Immature natural killer cell (primary cell): ENCODE measurements at places on chromosomes 6 and 20. TPM values are rescaled to one million over a fixed set of nuclear protein-coding genes. Genes with fewer than 3 reads are reported as not detected.

KCNK5 gene
- polyA plus RNA-seq: not detected

- DNase-seq: no peak
Measured at GRCh38 chr6:34568341-34569201, 12.4 kb upstream of the SPDEF start.

DNA sequence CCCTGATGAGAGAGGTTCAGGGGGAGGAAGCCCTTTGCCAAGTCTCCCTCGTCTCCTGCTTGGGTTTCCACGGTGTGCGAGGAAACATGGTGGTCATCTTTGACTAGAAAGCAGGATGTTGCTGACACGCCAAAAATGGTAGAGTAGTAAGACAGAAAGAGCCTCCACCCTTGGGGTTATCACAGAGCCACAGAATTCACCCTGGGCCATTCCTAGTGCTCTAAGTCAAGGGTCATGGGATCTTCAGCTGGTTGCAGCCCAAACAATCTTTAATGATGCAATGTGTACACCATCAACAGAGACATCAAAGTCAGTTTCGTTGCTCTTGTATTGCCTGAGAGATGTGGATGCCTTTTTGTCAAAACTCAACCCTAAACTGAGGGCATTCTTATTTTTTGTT is 201.9 kb downstream of the LY86 start:
- DNase-seq: no peak

DUSP15 gene
- polyA plus RNA-seq: not detected

HLA-C gene
- polyA plus RNA-seq: 4,197 TPM

- DNase-seq: no peak
Measured at GRCh38 chr6:36216559-36216958, 20.0 kb downstream of the BRPF3 start.

DNA sequence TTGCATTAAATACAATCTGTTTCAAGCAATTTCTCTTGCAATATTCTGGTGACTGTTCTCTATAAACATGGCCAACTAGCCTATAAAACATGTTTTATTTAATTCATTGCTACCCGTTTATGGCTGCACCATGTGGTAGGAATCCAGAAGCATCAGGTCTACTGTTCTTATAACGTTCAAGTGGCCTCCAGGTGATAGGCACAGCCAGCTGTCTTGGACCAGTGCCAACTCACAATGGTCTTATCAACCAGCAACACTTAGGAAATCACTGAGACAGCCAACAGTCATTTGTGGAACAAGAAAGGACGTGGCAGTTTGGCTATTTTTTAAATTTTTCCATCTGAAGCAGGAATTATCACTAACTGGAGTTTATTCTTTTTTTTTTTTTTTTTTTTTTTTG is 193.6 kb downstream of the NKAIN2 start:
- DNase-seq: no peak

DNA sequence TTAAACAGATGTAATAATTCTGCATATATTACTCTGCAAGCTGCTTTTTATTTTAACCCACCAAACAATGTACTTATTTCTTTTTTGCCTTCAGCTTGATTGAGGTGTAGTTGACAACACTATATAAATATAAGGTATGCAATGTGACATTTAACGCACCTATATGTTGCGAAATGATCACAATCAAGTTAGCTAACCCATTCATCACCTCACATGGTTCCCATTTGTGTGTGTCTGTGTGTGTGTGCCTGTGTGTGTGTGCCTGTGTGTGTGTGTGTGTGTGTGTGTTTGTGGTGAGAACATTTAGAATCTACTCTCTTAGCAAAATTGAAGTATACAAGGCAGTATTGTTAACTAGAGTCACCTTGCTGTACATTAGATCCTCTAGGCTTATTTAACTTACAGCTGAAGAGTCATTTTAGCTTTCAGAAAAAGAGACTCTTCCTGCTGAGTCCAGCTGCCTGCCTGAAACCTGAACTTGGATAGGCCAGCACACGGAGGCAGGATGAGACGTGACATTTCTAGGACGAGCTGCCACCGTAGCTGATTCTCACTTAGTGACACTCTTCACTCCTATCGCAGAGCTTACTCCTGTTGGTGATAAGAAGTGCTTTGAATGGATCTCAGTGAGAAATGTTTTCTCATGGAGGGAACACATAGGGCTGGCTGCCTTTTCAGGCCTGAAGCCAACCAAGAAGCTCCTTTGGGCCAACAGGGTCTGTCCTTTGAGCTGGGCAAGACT is 126.5 kb upstream of the RIPOR2 start:
- DNase-seq: no peak

DNA sequence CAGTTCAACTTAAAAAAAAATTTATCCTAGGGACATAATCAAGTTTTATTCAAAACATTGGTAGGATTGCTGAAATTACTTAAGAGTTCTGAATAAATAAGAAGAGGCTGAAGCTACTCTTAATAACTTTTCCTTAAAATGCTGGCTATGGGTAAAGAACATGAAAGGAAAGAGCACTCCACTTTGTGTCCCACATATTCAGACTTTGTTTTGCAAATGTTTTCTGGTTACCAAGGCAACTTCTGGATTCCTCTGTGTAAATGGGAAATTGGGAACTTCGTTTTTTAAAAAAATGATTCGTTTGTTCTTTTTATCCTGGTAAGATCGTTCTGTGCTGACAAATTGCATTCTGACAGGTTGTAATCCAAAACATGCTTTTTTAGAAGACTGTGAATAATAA is 115.0 kb downstream of the KIF6 start:
- no peak for DNase-seq

FAM83D gene
- polyA plus RNA-seq: not detected

MUCL3 gene
- polyA plus RNA-seq: not detected

DNA sequence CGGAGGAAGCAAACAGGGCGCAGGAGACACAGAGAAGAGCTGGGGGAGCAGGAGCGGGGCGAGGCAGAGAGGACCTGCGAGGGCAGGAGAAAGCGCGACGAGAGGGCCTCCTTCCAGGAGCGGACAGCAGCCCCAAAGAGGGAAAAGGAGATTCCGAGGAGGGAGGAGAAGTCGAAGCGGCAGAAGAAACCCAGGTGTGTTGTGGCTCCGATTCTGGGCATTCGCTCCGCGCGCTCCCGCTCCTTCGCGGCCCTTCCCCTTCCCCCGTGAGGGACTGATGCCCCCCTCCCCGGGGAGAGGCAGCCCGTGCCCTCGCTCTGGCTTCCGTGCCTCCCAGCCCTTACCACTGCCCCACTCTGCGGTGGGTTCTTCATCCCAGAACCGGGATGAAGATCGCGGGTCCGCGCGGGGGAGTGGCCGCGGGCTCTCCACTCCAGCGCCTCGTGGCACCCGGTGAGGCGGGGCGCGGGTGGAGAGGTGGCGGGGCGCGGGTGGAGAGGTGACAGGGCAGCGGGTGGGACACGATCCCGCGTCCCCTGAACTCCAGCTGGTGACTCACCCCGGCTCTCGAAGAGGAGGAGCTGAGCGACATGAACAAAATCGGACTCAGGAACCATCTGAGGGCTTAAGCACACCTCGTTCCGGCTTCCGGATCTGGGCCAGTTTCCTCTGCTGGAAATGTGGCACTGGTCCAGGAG is 22.4 kb downstream of the TMC2 start:
- no peak for DNase-seq

DNA sequence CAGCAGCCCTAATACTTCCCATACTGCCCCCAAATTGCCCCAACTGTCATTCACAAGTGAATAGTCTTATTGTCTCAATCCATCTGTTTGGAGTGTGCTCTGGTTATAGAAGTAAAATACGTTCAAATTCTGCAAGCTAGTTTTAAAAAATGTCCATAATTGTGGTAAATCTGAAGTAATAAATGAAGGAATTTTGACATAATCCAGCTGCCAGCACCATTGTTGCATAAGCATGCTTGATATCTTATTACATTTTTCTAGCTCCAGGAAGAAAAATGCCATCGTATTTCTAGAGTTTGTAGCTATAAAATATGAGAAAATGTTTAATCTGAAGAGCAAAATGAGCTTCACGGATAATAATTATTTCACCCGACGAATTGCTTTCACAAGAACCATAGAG is 664.7 kb downstream of the RFPL4B start:
- DNase-seq: no peak

- DNase-seq: no peak
Measured at GRCh38 chr6:56860475-56860874, 94.4 kb upstream of the BEND6 start.

OPRL1 gene
- 1.3 TPM for polyA plus RNA-seq

MTRF1L gene
- polyA plus RNA-seq: 16.4 TPM

GRCh38 chr20:22312744-22313346 is 271.5 kb downstream of the FOXA2 start:
- DNase-seq: no peak

- no peak for DNase-seq
Measured at GRCh38 chr6:112352607-112353006, 5.5 kb downstream of the RFPL4B start.

DNA sequence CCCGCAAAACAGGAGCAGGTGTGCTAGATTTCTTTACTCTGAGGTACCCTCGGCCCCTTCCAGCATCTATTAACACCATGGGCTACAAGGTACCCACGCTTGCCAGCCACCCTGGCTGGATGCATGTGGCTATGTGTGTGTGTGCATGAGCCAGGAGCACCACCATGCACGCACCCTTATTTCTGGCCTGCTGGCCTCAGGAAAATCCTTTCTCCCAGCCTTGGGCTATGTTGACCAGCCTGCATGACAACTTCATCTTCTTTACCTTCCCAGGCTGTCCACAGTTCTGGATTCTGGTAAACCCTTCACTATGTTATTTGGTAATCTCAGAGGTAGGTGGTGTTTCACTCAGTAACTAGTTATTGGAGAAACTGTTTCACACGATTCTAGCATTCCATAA is 40.4 kb downstream of the GPR6 start:
- DNase-seq: no peak

DNA sequence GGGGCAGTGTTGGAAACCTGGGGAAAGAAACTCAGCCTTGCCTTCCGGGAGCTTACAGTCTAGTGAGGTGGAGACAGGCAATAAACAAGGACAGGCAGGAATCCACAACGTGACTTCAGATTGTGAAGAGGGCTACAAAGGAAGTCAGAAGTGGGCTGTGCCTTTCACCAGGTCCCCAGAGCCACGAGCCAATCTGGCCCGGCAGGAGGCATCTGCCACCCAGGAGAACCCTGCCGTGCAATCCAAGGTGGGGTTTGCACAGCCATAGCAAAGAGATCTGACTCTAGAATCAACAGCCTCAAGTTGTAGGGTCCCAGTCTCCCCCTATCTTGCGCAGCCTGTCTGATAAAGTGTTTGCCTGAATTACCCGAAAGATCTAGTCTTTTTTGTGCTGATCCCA is 5.5 kb downstream of the SLC32A1 start:
- DNase-seq: no peak

DNA sequence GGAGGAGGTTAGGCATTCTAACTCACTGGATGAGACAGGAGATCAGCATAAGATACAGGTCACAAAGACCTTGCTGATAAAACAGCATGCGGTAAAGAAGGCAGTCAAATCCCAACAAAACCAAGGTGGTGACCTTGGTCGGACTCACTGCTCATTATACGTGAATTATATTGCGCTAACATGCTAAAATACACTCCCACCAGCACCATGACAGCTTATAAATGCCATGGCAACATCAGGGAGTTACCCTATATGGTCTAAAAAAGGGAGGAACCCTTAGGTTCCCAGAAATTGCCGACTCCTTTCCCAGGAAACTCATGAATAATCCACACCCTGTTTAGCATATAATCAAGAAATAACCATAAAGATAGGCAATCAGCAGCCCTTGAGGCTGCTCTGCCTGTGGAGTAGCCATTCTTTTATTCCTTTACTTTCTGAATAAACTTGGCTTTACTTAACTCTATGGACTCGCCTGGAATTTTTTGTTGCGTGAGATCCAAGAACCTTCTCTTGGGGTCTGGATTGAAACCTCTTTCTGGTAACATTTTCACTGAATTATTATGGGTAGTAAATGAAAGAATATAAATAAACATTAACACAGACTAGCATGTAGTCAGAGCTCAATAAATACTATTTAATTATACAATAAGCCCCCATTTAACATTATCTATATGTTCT is 3.0 kb upstream of the LAMA4 start:
- DNase-seq: no peak

DNA sequence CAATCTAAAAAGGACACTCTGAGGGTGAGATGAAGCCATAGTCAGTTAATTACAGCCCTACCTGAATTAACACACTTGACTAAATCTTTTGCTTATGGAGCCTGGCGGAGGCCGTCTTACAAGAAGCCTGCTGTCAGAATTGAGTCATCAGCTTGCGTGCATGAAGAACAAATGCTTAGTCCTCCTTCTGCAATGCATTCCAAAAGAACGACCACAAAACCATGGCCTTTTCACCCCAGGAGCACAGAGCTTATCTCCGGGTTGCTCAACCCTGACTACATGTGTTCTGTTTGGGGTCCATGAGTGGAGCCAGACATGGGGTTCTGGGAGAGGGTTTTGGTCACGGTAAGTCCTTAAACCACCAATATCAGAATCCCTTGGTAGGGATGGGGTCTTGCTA is 318.1 kb downstream of the CLIC5 start:
- no peak for DNase-seq

- DNase-seq: no peak
Measured at GRCh38 chr6:144352331-144352730, 67.2 kb downstream of the UTRN start.

TMEM217 gene
- not detected for polyA plus RNA-seq

NSFL1C gene
- 78.2 TPM for polyA plus RNA-seq

LINC00237 gene
- 0.28 TPM for polyA plus RNA-seq

PAX1 gene
- polyA plus RNA-seq: not detected
